ENCODE measurements at places on chromosomes 1 and 21.

GRCh38 chr1:23809751-23810171, 9.2 kb upstream of the GALE start:
- DNase-seq: peak; percentile 52

- no peak for DNase-seq
Measured at GRCh38 chr1:22402356-22403053, 49.1 kb upstream of the ZBTB40 start.

- DNase-seq: no peak
Measured at GRCh38 chr1:101059945-101060542, 34.5 kb upstream of the DPH5 start.

GRCh38 chr1:62528015-62528414, 69.3 kb upstream of the ANGPTL3 start:
- DNase-seq: no peak

- DNase-seq: no peak
Measured at GRCh38 chr1:63679076-63679475, 85.9 kb downstream of the PGM1 start.

DNA sequence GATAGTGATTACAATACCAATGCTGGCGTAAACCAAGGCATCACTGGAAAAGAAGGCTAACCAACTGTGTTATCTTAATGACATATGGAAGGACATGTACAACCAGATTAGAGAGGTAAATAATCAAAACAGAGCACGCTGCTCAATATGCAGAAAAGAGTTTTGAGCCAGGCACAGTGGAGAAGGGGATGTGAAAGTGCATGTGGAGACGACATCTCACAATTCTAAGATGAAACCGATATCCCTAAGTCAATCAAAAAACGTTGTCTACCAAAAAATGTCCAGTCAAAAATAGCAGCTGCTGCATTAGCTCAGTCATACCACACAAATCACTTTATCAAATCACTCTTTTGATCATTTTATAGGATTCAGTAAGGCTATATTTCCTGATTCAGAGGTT, 116.3 kb upstream of the OLIG2 start:
- no peak for DNase-seq

- no peak for DNase-seq
Measured at GRCh38 chr1:182259229-182259872, 132.2 kb downstream of the GLUL start.

GRCh38 chr1:182288749-182289604, 102.6 kb downstream of the GLUL start:
- DNase-seq: no peak

DNA sequence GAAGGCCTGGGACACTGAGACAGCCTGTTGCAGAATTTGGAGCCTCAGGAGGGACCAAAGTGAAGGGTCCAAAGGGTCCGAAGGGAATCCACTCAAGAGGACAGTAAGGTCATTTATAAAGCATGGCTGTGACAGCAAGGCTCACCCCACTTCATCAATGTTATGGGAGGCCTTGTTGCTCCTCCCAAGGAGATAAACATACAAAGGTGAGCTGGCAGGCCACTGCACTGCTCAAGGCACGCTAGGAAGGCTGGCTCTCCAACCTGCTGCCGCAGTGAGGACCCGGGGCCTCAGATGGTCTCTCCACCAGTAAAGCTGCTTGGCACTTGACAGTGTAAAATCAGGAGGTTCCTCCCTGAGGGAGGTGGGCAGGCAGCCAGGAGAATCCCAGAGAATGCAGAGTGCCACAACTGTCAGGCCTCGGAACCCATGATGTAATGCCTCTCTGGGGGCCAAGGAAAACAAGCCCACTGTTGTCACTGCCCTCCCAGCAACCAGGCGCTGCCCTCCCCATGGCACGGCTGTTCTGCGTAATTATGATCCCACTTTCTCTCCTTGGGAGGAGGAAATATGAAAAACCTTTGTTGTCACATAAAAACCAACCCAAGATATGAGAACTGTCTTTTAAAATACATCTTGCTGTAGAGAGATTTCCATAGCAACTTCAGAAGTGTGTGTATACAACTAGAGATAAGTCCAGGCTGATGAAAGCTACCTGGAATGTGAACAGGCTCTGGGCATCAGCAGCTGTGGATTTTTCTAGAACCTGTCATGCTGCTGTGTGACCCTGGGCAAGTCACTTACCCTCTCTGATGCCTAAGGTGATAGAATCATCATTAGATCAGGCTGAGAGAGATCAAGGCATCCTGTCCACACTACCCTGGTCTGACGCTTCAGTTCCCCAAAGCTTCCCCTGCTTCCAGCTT, 102.5 kb downstream of the KCNN3 start:
- peak; percentile 73 for DNase-seq

- DNase-seq: no peak
Measured at GRCh38 chr1:72062584-72062983, 219.8 kb downstream of the NEGR1 start.

GRCh38 chr1:27832762-27833161, 2.2 kb downstream of the PPP1R8 start:
- no peak for DNase-seq

GRCh38 chr1:55539652-55540512, 324.7 kb upstream of the USP24 start:
- no peak for DNase-seq
